ENCODE measurements at places on chromosomes 6 and 20.

GRCh38 chr6:35049900-35050756 lies 91.0 kb downstream of the TCP11 start:
- no peak for DNase-seq

GRCh38 chr20:53828088-53828681 lies 234.5 kb upstream of the ZNF217 start:
- no peak for DNase-seq

- no peak for DNase-seq
These were observed 46.2 kb upstream of the ZNF217 start for GRCh38 chr20:53639647-53640440.

- no peak for DNase-seq
These were observed 153.7 kb upstream of the PRDM1 start for GRCh38 chr6:105932440-105932839.

GRCh38 chr20:46962452-46963195 lies 68.0 kb downstream of the EYA2 start:
- no peak for DNase-seq

GRCh38 chr6:107554918-107555317 lies 65.0 kb downstream of the SOBP start:
- DNase-seq, result no peak

GRCh38 chr6:156685823-156686222 lies 91.4 kb upstream of the ARID1B start:
- DNase-seq, result no peak

GRCh38 chr6:35713006-35713767 lies 23.6 kb upstream of the ARMC12 start:
- no peak for DNase-seq

GRCh38 chr20:64119681-64120341 lies 12.4 kb upstream of the NPBWR2 start:
- no peak for DNase-seq

Data from erythroblast (primary cell).